ENCODE measurements at places on chromosomes 16 and 17.

DNA sequence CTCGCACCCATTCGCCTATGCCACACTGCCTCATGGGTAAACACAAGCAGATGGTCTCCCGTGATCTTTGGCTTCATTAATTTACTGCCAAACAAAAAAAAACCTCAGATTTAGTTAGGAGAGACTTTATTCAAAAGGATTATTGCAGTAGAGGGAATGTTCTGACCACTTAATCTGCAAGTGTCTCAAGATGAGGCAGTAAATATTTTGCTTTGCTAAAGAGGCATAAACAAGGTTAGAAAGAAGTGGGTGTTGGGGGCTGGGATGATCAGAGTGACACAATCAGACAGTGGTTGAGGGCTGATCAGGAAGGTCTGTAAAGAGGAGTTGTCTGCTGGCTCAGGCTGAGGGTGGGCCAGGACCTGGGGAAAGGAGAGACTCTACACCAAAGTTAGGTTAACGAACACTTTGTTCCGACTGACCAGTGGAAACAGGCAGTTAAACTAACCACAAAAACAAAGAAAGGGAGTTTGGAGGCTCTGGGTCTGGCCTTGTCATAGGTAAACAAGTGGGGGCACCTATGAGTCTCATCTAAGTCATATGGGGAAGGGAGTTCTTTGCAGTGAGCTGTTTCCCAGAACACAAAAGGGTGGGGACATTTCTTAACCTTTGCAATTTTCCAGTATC lies 28.5 kb downstream of the HSD17B2 start:
- DNase-seq: no peak

DNA sequence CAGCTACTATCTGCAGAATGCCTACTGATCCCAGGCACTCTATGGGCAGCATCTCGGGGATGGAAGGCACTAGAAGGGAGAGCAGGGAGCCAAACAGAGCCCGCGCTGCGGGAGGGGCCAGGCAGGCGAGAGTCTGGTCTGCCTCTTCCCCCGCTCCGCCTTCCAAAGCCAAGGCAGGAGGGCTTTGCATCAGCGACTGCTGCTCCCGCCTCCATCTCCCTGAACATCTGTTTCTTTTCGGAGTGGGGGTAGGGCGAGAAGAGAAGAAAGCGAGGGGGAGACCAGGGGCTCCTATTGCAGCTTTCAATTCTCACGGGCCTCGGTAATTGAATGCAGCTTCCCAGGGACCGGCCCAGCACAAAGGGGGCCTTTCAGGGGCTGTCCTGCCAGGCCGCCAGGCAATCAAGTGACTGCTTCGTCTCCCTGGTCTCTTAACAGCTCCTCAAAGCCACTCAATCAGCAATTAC lies 31.4 kb upstream of the CDC42EP4 start:
- DNase-seq: peak; percentile 77

DNA sequence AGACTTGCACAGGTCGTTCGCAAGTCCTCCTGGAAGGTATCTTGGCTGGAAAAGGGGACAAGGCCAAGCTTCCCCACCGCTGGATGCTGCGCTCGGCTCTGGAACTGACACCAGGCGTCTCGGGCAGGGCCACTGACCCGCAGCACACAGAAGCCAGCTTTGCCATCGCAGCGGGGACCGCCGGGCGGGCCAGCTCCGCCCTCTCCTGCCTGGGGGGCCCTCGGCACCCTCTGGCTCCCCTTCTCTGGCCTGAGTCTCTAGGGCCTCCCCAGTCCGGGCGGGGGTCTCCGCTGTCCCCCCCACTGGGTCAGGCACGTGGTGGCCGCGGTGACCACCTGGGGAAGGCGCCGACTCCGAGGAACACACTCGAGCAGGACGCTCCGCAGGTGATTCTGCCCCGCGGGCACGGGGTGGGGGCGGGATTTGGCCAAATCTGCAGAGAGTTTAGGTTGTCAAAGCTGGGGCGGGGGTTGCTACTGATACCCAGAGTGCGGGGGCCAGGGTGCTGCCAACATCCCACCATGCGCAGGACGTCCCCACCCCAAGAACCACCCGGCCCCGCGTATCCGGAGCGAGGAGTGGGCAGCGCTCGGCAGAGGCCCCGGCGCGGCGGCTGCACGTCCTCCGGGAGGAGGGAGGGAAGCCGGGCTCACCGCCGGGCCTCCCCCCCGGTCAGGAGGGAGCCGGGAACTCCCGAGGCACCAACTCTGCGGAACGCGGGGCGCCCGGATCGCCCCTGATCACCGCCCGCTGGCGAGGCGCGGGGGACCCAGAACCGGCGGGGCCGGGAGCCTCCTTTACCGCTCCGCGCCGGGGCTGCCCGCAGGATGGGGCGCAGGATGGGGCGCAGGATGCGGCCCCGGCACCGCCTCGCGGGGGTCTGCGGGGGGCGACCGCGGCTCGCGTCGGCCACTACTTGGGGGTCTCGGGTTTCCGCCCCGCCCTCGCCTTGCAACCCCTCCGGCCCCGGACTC lies 744 bp upstream of the METRNL start:
- DNase-seq: no peak

- DNase-seq: no peak
Measured at GRCh38 chr17:47732399-47733046, 513 bp upstream of the TBX21 start.

DNA sequence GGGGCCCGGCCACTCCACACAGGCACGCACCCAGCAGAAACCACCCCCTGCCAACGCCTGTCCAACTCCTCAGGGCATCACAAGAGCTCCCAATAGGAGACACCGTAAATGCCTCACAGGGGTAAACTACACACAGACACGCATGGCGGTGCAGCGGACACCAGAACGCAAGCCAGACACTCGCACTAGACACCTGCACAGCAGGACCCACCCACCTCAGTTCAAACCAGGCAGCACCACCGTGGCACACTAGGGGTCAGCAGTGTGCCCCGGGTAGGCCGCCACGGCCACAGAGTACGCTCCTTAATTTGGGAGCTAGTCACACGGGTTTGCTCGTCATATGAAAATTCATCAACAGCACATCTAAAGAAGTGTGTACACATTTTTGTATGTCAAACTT lies 3.4 kb downstream of the SLC38A10 start:
- DNase-seq: peak; percentile 24

DNA sequence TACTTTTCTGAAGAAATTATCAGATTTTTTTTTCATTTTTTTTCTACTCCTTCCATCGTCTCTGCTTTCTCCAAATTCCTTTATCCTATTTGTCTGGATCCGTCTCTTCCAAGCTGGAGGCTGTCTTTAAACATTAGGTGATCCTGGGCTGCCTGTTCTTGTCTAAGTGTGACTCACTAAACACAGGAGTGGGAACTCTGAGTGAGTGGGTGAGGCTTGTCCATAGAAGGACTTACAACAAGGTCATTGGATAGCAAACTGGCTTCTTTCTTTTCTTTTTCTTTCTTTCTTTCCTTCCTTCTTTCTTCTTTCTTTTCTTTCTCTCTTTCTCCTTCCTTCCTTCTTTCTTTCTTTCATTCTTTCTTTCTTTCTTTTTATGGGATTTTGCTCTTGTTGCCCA lies 18.2 kb downstream of the ALOX15 start:
- no peak for DNase-seq

DNA sequence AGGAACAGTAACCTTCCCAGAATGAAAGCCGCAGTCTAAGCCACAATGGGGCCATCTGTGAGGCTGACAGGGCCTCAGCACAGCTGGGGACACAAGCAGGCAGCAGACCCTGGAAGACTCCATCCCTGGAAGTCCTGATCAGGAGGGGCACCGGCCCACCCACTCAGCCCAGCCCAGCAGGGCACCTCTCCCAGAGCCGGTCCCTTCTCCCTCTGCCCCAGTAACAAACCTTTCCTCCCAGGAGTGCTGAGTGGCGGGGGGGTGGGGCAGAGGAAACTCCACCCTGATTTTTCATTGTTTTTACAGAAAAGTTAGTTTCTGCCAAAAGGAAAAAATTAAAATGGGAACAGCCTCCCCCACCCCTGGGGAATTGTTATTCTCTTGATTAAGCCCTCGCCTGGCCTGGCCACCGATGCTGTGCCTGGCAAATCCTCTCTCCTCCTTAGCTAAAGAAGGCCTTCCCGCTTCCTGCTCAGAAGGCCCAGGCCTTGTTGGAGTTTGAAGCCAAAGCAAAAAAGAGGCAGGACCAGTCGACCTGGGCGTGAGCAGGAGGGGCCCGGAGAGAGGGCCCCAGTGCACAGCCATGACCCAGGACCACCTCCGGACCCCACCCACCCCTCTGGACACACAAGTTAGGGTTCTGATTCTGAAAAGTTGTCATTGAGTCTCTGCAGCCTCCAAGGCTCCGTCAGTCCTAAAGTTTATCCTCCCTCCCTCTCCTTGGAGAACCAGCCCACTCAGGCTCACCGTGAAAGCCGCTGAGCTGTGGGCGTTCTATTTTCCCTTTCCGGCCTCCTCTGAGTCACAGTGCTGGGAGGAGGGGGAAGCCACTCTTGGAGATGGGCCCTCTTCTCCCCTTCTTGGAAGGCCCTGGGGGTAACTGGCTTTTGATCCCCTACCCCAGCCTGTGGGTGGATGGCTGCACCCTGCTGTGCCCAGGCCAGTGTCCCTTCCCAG lies 128.4 kb upstream of the TNRC6C start:
- peak; percentile 14 for DNase-seq

DNA sequence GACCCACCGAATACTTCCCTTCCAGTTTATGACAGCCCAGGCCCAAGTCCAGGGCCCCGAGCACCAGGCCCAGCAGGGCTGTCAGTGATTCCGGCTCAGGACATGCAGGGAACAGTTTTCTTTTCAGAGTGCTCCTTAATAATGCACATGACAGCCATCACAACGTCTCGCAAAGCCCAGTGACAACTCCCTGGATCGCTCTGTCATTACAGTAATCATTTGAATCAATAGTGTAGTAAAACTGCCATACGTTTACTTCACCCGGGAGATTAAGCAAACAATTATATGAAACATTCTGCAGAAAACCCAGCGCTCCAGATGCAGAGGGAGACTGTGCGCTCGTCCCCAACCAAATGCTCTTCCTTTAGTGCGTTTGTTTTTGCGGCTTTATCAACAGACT lies 162.6 kb upstream of the CDH13 start:
- DNase-seq: no peak

GRCh38 chr17:80359422-80360110 lies 55.4 kb upstream of the ENDOV start:
- DNase-seq: no peak

DNA sequence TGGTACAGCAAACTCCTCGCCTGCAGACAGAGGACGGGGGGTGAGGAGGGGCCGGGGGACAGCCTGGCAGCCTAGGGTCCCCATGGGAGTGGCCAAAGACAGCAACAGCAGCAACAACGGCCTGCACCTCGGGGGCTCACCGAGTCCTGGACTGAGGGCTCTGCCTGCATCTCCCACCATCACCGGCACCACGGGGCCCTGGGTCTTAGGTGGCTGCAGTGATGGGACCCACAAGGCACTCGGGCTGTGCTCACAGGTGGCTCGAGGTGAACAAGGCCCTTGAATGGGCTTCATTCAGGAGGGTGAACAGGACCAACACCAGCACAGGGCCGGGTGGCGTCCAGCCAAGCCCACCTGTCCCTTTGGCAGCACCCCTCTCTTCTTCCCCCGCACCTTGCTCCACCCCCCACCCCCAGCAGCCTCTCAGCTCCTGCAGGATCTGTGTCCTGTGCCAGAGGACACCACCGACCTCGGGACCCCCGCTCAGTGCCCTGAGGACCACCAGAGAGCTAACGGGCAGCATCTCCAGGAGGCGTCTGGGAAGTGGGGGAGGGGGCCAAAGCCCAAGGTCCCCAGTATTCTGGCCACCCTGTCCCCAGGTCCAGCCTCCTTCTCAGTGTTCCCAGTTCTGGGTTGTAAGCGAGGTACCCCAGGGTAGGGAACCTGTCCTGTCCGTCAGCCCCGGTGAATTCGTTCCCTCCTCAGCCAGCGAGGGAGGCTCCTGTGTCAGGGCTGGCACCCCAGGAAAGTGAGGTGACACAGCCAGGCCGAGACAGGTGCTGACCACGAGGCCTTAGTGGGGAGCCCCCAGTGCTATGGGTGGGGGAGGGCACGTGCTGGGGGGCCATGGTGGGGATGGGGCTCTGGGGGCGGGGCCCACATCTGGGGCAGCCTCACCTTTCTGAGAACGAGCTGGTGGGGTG lies 94.3 kb downstream of the TBC1D16 start:
- DNase-seq: no peak

- no peak for DNase-seq
Measured at GRCh38 chr17:57888311-57889216, 38.7 kb upstream of the MRPS23 start.

DNA sequence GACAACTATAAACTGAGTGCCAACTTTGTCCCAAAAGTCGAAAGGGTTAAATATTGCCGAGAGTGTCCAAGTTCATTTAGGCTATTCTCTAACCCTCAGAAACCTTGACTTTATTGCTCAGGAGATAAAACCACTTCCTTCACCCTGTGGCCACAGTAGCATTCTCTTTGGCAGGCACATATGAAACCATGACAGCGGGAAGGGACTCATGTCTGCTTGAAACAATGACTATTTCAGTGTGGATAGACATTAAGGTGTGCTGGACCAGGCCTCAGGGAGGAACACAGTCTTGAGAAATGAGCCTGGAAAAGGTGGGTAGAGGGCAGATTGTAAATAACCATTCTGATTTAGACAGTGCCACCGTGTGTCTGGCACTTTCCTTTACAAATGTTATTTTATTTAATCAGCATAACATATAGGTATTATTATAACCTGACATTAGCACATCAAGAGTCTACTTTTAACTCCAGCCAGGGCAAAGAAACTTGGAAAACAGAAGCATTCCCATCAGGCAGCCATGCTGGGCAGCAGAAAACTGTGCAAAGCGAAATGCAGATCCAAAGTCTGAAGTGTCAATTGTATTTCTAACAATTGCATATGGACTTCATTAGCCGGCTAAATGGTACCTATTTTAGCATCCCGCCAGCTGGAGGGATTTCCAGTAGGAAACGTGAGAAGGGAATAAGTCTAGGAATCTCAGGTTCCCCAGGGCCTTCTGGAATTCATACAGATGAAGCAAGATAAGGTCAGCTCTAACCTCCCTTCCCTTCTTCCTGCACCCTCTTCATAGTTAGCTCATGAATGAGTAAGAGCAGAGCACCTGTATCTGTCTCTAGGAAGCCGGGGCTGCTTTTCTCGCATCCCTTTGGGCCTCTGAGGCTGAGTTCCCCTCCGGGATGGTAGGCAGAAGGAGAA lies 212.8 kb upstream of the ELAC2 start:
- no peak for DNase-seq

- DNase-seq: peak; percentile 73
Measured at GRCh38 chr17:76726776-76727718, at the start of gene METTL23. Gene METTL23 (plus strand): TSS chr17:76726839. CDS start chr17:76729711, 2,872 bp downstream.

DNA sequence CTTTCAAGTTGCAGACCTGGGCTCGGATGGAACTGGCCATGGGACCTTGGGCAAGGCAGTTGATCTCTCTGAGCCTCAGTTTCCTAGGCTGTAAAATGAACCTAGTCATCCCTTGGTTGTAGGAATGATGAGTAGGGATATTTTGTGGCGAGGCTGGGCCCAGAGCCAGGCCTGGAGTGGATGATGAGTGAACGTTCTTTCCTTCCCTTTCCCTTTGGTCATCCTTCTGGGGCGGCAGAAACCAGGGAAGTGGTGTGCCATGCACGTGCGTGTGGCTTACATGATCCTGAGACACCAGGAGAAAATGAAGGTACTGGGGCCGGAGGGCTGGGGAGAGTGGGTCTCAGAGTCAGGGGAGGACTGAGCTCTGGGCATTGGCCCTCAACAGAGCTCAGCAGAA lies 8.4 kb downstream of the FBRS start:
- no peak for DNase-seq

- no peak for DNase-seq
Measured at GRCh38 chr16:25052530-25052929, 37.4 kb upstream of the ARHGAP17 start.

Measured in caudate nucleus (tissue), 63 donors.